ENCODE measurements at places on chromosomes 6 and 20.

DNA sequence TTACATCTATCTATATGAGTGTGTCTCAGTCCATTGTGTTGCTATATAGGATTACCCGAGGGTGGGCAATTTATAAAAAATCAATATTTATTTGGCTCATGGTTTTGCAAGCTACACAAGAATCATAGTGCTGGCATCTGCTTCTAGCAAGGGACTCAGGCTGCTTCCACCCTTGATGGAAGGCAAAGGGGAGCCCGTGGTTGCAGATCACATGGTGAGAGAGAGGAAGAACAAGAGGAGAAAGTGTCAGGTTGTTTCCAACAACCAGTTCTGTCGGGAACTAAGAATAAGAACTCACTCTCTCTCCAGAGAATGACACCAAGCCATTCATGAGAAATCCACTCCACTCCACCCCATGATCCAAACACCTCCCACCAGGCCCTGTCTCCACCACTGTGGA, 48.2 kb upstream of the TENT5A start:
- no peak for DNase-seq

GRCh38 chr6:106612671-106613416, 16.5 kb downstream of the RTN4IP1 start:
- DNase-seq, result no peak

- DNase-seq, result no peak
Observed at GRCh38 chr20:6582449-6582848, 185.0 kb upstream of the BMP2 start.

DNA sequence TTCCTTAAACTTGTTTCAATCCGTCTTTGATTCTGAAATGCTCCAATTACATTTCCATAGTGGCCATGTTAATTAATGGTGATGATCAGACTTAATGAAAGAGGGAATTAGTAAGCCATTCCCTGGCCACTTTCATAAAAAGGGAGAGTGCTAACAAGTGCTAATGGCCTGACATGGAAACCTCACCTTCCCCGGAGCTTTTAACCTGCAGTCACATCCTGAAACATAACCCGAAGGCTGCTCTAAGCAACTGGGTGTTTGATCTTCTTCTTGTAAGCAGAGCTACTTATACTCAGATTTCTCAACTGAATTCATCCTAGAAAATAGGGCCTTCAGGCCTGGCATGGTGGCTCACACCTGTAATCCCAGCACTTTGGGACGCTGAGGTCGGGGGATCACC, 67.1 kb upstream of the ZMYND8 start:
- DNase-seq, result no peak

DNA sequence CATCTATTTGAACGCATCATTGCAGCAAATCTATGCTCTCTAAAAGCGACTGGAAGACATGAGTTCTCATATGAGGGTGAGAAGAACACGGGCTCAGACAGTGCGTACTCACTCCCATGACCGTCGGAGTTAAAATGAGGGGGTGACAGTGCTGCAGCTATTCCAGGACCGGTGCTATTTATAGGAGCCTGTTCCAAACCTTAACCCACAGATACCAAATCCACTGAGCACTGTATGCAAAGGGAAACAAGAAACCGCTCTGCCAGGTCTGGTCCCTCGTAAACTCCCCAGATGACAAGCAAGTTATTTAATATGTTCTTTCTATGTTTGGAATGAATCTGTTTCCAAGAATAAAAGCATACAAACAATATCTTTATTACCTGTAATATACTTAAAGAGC, 22.9 kb downstream of the PPP1R3G start:
- no peak for DNase-seq

DNA sequence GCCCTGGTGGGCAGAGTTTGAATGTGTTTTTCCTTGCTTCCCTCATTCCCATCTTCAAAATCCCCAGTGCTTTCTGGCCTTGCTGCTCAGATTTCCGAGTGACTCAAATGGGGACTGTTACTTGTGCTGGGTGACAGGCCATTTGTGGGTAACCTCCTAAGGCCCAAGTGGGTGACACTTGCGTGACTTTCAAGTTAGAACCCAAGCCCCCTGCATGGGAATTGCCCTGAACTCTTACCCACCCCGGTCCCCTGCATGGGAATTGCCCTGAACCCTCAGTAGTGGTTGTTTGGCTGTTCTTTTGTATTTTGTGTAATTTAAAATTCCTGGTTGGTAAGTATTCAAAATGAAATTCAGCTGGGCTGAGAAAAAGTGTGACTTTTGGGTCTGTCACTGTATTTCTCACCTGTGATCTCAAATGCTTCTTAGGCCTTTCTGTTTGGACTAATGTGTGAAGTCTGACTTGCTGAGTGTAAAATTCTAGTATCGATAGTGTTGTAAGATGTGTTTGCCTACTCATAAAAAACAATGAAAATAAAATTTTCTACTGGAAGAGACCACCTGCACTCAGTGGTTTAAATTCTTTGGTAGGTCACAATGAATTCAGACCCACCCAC, 12.4 kb upstream of the RBM38 start:
- no peak for DNase-seq

DNA sequence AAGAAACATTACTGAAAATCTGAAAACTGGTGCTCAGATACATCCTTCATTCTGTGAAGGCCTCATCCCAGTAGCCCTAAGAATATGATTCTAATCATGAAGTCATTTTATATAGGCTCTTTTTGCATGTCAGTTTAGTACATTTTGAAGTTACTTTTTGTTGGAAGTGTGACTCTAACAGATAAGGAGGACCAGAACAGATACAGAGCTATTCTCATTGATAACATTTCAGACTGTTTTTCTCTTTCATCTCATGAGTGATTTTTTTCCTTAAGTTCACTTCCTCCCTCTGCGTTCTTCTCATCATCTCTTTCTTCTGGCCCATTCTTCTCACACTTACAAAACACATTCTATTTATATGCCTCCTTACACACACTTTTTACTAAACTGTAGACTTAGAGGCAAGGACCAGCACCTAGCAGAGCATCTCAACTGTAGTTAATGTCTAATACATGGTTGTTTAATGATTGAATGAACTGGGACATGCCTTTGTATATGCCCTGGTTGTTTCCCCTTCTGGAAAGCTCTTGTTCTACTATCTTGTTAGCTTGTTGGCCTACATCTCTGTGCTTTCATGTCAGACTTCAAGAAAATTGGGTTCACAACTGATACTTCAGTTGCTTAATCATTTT, 8.7 kb downstream of the CTNNBL1 start:
- no peak for DNase-seq

GRCh38 chr6:144292372-144292771, 7.2 kb downstream of the UTRN start:
- no peak for DNase-seq

DNA sequence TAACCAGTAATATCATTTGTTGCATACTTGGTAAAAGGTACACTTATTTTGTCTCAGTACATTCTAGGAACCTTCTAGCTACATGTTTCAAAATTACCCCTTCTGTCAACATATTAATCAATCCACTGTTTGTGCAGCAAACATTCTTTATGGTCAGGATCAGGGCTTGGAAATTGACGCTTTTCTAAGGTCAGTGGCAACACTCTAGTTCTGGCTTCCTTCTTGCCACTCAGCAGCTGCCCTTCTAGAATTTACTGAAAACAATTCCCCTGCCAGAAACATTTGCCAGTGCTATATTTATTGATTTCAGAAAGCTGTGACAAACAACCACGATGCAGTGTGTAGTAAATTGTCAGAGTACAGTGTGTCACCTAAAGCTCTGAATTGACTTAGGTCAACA, 84.7 kb upstream of the FBXL4 start:
- no peak for DNase-seq

GRCh38 chr6:54072635-54073313, 38.5 kb upstream of the MLIP start:
- no peak for DNase-seq
